ENCODE measurements at places on chromosomes 5 and 9. TPM values are rescaled to one million over a fixed set of nuclear protein-coding genes. Genes with fewer than 3 reads are reported as not detected.

- no peak for DNase-seq
Observed at GRCh38 chr5:2155556-2155955, 272.8 kb upstream of the IRX4 start.

DNA sequence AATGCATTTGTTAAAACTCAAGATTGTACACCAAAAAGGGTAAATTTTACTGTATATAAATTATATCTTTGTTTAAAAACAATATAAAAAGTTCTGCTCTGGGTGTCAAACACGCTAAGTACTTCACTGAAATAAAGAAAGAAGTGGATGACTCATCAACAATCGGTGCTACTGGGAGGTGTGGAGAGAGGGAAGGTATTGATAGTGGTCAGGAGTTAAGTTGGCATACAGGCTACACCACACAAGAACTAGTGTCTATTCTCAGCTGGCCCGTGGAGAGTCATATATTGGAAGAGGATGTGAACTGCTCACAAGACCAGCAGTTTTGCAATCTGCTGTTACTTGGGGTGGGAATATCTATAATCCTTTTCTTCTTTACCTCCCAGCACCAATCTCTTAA lies 145.7 kb upstream of the TRPC7 start:
- no peak for DNase-seq

- DNase-seq = no peak
Observed at GRCh38 chr9:77829420-77829819, 181.3 kb upstream of the GNA14 start.

DNA sequence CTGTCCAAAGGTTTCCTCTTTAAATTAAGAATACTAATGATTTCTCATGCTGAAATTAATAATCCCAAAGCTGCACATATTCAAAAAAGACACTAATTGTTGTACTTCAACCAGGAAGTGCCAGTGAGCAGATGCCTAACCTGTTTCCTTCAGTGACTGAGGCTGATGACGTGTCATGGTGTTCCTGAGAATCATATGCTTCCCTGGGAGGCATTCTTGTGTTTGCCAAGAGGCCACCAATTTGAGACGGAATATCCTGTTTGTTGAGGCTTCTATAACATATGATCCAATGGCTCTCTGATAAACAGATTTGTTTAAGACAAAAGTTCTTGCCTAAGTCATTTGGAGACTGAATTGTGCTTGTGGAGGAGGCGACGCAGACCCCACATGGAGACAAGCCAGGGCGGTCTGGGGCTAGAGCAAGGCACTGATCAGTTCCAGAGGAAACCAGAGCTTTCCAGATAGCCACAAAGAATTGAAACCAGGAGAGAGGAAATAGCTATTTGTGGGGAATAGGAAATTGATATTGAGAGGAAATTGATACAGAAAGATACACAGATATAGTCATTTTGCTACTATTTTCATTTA lies 66.4 kb upstream of the ZNF608 start:
- DNase-seq = peak; percentile 52

GRCh38 chr9:113503131-113503541 lies 39.6 kb downstream of the RGS3 start:
- DNase-seq = no peak

SLC6A18 gene
- polyA plus RNA-seq = 0.03 TPM

- DNase-seq = no peak
Observed at GRCh38 chr9:131667576-131667975, 72.3 kb downstream of the RAPGEF1 start.

DNA sequence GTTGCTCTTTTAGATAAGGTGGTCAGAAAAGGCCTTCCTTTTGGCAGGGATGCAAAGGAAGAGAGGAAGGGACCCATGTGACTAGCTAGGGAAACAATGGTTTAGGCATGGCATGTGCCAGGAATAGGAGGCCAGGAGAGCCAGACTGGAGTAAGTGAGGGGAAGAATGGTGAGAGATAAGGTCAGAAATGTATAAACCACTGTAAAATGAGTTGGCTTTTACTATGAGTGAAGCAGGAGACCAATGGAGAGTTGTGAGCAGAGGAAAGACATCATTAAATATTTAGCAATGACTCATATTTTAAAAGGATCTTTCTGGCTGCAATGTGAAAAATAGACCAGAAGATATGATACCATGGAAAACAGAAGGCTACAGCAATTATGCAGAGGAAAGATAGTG lies 50.9 kb downstream of the AP3B1 start:
- no peak for DNase-seq

- DNase-seq = no peak
Observed at GRCh38 chr5:82523633-82524032, 245.5 kb upstream of the RPS23 start.

SHOC1 gene
- 0.10 TPM for polyA plus RNA-seq

SLC23A1 gene
- polyA plus RNA-seq = 49.8 TPM

- no peak for DNase-seq
Observed at GRCh38 chr5:59152701-59153245, 569.9 kb downstream of the RAB3C start.

GRCh38 chr9:93910598-93910997 lies 44.6 kb downstream of the BARX1 start:
- DNase-seq = no peak

GRCh38 chr9:33884856-33885701 lies 68.1 kb downstream of the UBE2R2 start:
- DNase-seq = peak; percentile 25

BTNL8 gene
- 135 TPM for polyA plus RNA-seq

GRCh38 chr5:123940416-123940815 lies 428.4 kb downstream of the CSNK1G3 start:
- DNase-seq = no peak

- DNase-seq = no peak
Observed at GRCh38 chr5:179497636-179498340, 52.6 kb upstream of the RUFY1 start.

DNA sequence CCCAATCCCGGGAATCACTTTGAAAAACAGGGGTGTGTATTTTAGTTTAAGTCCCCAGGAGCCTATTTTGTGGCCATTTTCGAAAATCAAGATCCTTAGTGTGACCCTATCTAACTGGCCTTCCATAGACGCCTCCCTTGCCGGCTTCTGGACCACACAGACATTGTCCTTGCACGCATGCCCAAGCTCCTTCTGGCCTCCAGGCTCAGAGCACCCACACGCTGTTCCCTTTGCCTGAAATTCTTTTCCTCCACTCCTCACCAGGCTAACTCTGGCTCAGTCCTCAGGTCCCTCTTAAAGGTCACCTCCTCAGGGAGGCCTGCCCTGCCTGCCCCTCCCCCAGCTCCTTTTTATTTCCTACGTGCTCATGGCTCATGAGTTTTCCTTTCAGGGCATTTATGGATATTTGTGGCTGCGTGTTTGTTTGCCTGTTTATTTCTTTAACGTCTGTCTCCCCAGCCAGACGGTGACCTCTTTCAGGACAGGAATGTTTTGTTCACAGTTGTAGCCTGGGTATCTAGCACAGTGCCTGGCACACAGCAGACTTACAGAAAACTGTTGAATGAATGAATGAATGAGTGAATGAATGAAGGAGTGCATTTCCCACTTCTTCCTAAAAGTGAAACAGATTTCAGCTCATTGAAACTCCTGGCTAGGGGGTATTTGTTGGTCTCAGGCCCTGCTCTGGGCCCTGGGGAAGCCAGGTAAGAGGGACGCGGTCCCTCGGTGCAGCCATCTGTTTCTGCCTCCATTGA lies 79.1 kb upstream of the IER5L start:
- DNase-seq = no peak

GABRA1 gene
- 0.61 TPM for polyA plus RNA-seq

GRCh38 chr5:111706345-111706744 lies 50.6 kb downstream of the NREP start:
- no peak for DNase-seq

- no peak for DNase-seq
Observed at GRCh38 chr9:127586096-127586495, 26.0 kb upstream of the STXBP1 start.

LVRN gene
- polyA plus RNA-seq = 0.27 TPM

SMIM33 gene
- polyA plus RNA-seq = not detected
